A673 (cell line): ENCODE measurements at places on chromosomes 13 and 19.

DNA sequence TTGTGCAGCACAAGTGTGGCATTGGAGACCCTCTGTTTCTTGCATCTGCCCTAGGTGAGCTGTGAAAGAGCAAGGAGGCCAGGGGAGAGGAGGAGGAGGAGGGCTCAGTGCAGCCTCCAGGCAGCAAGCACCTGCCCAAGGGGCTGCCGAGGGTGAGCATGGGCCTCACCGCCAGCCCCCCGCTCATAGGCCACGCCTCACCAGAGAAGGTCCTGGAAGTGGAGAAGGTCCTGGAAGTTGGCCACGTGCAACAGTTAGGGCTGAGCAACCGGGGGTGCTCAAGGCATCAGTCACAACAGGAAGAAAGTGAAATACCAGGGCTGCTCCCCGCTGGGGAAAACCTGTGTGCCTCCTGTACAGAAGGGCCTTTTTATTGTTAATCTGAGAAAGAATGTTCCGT is 168.9 kb downstream of the TEX29 start:
- DNase-seq: no peak

DNA sequence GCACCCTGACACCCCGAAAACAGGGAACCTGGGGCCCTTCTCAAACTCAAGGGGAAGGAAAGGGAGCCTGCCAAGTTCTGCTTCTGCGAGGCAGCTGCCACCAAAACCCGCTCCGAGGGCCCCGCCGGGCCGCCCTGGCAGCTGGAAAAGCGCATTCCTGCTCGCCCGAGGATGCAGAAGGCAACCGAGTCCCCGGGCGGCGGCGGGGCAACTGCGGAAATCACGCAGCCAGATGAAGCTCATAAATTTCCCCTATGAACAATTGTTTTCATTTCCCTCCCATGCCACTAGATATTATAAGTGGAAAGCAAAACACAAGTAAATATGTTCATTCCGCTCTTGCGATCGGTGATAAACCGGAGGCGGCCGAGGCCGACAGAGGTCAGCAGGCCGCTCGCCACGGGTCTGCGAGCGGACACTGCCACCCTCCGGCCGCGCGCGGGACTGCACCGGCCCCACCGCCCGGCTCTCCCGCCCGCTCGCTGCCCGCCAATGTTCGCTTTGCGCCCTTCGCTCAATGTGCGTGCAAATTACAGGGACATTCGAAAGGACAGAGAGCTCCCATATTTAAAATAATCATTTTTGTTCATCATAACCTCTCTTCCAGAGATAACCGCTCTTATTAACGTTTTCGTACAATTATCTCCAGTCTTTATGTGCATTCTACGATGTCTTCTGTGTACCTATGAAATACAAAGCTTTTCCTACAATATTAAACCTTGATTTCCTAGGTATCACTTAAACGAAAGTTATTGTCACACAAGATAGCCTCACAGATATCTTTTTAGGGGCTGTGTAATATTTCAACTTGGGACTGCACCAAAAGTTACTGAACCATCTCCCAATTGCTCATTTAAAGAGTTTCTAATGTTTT is 120.8 kb upstream of the ZNF507 start:
- DNase-seq: peak; percentile 51

DNA sequence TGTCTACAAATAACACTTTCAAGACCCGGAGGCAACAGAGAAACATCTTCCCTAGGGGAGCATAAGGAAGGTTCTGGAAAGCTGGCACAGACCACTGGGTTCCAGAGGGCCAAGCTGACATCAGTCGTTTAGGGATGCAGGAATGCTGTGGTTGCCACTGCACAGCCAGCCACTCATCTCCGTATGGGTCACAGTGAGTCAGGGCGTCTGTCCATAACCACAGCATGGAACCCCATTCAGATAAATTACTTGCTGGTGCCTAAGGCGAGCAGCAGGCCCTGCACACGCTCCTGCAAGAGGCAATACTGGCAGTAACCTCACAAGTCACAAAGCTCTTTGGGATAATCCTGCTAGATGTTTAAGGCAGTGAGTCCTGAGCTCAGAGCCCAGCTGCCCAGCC is 140.9 kb upstream of the UBL3 start:
- peak; percentile 10 for DNase-seq

DNA sequence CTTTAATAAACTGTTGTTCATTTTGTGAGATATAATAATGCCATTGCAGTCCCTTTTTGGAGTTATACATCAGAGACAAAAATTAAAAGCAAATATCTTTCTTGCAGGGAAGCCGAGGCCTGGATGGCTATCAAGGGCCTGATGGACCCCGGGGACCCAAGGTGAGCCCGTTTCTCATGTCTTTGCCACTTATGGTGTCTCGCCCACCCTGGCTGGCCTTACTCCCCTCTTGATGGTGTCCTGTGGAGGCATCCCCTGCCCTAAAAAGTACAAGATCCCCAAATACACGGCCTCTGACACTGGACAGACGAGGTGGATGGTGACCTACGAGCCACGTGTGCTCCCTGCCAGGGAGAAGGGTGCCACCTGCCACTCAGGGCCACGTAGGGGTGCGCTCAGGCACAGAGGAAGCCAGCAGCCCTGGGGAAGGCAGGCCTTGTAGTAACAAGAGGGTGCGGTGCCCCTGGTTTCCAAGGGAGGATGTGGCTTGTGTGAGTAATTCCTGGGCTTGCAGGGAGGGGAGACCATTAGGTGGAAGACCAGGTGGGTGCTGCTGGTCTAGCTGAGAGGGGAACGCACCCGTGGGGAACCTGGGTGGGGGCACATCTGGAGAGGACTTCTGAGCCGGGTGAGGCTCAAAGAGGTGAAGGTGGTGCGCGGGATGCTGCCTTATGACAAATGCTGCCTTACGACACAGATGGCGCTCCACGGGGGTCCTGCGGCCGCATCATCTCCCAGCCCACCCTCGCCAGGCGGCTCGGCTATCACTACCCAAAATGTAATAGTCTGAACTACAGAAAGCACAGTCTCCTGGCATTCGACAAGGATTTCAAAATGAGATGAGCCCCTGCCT is 115.6 kb downstream of the RAB20 start:
- DNase-seq: no peak

DNA sequence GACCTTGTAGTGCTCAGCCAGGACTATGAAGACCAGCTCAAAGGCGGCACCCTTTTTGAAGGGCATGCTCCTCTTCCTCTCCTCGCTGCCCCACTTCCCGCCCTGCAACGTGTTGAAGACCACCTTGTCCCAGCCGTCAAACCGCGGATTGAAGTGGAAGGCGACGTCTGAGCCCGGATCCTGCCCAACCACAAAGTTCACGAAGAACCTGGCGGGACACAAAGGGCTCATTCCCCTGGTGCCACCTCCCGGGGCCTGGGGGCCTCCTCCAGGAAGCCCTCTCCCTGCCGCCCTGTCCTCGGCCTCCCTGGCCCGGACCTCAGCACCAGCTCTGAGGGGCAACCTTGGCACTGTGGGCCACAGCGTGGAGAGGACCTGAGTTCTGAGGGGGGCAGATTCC is 4.0 kb downstream of the LGALS4 start:
- DNase-seq: no peak

DNA sequence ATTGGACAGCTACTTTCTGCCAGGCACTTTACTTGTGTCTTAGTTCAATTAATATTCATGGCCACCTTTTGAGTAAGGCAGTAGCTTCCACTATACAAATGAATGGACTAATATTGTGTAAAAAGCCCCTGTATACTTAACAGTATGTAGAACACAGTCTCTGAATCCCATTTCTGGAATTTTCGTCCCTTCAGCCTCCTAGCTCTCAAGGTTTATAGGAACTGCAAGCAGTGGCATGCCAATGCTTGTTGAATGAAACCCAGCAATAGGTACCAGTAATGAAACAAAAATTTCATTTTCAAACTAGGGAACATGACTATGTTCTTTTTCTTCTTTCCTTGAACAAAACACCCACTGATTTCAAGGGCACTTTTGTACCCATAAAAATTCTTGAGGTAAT is 361.6 kb downstream of the TDRD3 start:
- DNase-seq: no peak

GRCh38 chr13:22047082-22047784 is 376.4 kb downstream of the FGF9 start:
- DNase-seq: no peak

DNA sequence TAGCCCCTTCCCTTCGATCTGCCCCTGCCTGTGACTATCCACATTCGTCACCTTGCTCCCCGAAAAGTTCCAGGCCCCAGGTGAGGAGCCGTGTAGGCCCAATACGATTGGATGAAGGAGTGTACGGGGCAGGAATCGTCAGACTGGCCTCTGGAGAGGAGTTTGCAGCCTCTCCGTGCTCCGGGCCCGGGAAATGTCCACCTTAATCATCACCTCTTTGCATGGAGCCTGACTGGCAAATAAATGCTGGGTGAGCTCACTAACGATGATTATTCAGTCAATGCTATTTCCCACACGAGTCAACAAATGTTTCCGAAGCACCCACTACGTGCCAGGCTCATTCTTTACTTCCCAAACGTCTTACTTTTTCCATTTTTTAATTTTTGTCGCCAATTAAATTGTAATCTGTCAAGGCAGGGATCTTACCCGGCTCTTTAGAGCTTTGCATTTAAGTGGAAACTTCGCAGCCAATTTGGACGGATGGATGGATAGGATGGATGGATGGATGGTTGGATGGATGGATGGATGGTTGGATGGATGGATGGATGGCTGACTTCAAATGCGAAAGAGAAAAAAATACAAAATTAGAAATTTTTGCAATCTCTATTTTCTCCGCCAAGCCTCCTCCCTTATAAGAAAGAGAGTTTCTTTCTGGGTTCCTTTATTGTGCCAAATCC is 45.8 kb downstream of the TGDS start:
- no peak for DNase-seq
